ENCODE measurements at places on chromosomes 7 and 10.

- no peak for DNase-seq
These were observed 241.5 kb downstream of the CACNB2 start for GRCh38 chr10:18381679-18382078.

GRCh38 chr7:4742051-4742573, 33.3 kb upstream of the AP5Z1 start:
- no peak for DNase-seq

DNA sequence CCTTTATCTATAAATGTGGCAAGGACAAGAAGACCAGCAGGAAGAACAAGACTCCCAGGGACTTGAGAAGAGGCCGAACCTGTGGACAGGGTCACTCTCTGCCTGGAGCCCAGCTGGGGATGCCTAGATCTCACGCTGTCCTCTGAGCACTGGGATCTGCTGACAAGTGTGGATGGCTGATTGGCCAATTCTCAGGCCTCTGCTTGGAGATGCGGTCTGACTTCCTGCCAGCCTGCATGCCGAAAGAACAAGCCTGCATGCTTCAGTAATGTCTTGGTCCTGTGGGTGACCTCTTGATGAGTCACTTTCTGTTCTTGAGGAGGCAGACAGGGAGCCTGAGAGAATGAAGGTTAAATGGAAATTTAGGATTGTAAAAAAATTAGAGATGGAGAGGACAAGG, 84.7 kb downstream of the TMEM178B start:
- DNase-seq: no peak

DNA sequence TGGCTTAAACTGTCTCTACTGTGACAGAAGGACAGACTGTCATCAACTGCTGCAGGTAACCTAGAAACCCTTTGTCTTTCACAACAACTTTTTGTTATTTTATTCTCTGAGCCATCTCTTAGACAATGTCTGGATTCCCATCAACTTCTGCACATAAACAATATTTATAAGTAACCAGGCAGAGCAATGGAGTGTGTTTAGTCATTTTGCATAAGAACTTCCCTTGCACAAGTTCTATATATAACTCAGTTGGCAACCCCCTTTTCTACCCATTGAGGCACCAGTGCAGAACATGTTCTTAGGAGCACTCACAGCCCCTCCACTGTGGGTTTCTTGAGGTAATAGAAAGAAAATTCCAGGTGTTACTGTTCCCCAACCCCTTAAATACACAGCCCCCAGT, 65.0 kb upstream of the IL6 start:
- DNase-seq: no peak
